ENCODE measurements at places on chromosomes 1 and 21.

DNA sequence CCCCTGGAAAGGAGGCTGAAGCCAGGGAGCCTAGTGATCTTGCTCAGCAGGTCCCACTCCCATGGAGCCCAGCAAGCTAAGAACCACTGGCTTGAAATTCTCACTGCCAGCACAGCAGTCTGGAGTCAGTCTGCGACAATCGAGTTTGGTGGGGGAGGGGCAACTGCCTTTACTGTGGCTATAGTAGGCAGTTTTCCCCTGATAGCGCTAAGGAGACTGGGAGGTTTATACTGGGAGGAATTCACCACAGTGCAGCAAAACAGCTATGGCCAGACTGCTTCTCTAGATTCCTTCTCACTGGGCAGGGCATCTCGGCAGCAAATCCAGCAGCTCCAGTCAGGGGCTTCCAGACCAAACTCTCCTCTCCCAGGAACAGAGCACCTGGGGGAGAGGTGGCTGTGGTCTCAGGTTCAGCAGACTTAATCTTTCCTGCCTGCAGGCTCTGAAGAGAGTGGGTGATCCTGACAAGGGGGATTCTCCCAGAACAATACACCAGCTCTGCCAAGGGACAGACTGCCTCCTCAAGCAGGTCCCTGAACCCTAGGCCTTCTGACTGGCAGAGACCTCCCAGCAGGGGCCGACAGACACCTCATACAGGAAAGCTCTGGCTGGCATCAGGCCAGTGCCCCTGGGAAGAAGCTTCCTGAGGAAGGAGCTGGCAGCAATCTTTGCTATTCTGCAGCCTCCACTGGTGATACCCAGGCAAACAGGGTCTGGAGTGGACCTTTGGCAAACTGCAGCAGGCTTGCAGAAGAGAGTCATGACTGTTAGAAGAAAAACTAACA lies 548.5 kb upstream of the NEGR1 start:
- no peak for DNase-seq

GRCh38 chr1:169443923-169444322 lies 16.6 kb upstream of the CCDC181 start:
- DNase-seq, result no peak

DNA sequence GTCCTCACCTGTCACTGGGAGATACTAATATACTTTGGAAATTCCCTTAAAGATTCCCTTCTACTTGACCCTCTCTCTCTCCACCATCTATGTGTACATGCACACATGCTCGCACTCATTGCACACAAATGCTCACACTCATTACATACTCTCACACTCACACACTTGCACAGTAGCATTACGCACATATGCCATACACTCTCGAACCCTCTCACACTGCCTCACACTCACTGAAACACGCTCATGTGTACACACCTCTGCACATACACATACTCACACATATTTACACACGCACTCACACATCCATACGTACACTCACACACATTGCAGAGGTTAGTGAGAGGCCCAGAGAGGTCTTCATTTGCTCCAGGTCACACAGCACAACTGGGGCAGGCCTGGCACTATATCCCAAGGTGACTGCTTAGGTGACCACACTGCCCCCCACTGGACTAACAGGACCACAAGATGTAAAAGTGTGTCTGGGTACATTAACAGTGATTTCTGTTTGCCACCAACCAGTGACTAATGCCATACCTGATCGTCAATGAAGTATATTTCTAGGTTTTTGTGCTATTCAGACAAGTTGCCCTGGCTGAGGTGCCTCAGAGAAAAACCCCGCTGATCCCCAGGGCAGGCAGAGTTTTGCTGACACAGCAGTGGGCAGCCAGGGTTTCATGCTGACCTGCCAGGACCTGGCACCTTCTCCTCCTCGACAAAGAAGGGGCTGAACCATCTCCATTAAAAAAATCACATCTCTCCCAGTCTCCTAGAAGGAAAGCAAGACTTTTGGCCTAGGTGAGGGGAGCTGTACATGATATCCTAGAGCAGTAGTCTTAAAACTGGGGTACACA lies 28.5 kb upstream of the CAMK1G start:
- DNase-seq, result no peak

DNA sequence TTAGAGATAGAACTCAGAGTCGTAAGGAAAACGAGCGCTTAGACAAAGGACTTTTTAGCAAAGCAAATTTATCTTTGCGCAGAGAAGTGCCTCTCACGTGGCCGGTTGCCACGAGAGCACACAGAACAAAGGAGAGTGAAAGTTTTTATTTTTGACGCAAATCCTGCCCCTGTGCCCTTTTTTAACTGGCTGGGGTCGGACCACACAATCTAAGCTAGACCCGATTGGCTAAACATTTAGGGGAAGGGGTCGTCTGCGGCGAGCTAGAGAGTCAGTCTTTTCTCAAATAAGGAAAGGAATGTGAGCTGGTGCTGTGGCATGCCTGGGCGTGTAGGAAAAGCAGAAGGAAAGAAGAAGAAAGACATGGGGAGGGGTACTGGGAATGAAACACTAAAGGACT lies 2.4 kb downstream of the KRTAP10-2 start:
- DNase-seq, result no peak

DNA sequence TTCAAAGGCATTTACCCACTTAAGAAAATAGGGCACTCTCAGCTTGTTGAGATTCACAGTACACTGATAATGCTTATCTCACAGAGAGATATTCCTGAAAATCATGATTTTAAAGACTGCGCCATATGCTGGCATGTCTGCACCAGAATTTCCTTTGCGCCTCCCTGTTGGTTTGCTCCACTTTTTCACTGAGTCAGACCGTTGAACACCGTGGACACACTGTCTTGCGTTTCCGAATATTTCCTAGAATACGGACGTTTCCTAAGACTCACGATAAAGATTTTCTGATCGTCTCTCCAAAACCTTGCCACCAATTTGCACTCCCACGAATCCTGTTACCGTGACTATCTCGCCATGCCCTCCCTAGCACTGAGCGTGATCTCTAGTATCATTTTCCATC lies 497 bp upstream of the C1orf115 start:
- DNase-seq, result no peak

- no peak for DNase-seq
Observed at GRCh38 chr1:219940707-219941106, 12.3 kb upstream of the SLC30A10 start.

DNA sequence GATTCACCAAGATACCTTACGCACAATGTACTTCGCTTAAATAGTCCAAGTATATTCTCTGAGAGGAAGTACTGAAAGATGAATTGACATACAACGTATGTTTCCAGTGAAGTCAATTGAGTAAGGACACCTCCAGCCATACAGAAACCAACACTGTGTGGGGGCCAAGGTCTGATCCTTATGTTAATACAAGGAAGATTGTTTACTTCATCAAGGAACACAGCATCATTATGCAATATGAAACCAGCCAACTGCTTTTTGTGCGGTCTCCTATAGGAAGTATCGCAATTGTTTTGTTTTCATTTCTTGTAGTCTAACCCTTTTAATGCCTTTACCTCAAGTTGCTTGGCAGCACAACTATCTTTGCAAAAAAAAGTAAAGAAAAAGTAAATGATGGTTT lies 28.2 kb upstream of the TEKT2 start:
- no peak for DNase-seq

GRCh38 chr1:112686417-112686816 lies 12.0 kb downstream of the MOV10 start:
- DNase-seq, result no peak

- no peak for DNase-seq
Observed at GRCh38 chr21:44571296-44571695, 2.2 kb upstream of the KRTAP10-4 start.

- DNase-seq, result no peak
Observed at GRCh38 chr1:53689736-53690326, 49.1 kb downstream of the GLIS1 start.

GRCh38 chr1:38614861-38615260 lies 244.7 kb downstream of the RRAGC start:
- no peak for DNase-seq

DNA sequence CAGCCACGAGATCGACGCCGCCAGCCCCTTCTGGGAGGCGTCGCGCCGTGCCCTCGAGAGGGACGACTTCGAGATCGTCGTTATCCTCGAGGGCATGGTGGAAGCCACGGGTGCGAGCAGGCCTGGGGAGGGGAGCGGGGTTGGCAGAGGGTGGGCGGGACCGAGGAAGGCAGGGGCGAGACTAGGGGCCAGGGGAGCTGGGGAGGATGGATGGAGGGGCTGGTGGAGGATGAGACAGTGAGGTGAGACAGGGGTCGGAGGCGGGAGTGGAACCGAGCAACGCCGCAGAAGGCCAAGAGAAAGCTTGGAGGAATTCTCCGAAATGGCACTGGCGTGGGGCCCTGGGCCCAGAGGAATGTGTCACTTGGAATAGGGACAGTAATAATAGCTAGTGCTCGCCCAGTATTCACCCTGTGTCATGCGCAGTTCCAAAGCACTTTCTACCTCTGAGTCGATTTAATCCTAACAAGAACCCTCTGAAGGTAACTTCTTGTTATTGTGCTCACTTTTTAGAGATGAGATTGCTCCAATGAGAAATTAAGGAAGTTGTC lies 3.5 kb downstream of the KCNJ9 start:
- DNase-seq, result no peak
